ENCODE measurements at places on chromosomes 6 and 20.

- DNase-seq: no peak
Measured at GRCh38 chr6:44133003-44133931, 5.9 kb downstream of the TMEM63B start.

GRCh38 chr20:18513208-18513607, 5.5 kb downstream of the SEC23B start:
- no peak for DNase-seq

- DNase-seq: no peak
Measured at GRCh38 chr6:163733061-163733460, 318.5 kb downstream of the QKI start.

DNA sequence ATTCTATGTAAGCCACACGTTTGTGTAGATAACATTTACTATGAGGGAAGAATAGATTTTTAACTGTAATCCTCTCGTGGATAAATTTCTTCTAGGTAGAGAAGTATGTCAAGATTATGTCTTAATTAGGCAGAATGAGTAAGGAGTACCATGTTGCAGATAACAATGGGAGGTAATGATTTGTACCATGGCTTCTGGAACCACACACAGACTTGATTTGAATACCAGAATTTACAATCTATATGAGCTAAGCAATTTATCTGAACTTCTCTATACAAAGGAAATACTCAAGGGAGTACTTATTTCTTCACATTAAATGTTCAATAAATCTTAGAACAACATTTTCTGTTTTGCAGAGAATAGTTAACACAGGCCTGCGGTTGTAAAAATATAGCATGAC, 51.5 kb downstream of the RPS12 start:
- no peak for DNase-seq

DNA sequence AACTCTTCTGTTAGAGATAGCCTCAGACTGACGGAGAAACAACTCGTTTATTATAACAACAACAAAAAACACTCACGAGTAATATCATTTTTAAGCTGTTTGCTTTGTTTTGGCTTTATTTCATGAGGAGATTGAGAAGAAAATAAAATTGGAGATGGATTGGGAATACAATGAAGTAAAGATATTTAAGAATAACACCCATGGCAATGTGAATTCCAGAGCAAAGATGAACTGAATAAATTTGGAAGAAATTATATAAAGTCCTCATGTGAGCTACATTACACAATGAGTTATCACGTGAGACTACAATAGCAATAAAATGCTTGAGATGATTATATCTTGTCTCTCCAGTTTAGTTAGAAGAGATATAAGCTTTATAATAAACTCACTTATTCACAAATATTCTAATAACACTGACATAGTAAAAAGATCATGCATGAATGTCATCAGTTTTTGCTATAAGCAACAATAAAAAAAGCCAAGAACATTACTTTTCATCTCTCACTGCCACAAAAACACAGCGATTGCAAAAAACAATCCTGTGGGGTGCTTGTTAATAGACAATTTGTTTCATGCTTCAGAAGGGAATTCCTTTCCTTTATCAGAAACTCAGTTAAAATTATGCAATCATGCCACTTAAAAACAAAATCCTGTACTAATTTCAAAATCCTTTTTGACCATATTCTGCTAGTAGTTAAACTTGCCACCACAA, 696.7 kb upstream of the MARCKS start:
- no peak for DNase-seq

GRCh38 chr20:38114353-38114791, 50.7 kb downstream of the TGM2 start:
- no peak for DNase-seq

GRCh38 chr6:144528743-144529425, 243.7 kb downstream of the UTRN start:
- DNase-seq: no peak

GRCh38 chr6:154548130-154548830, 37.8 kb upstream of the CNKSR3 start:
- no peak for DNase-seq

GRCh38 chr20:21134883-21135493, 9.1 kb downstream of the KIZ start:
- DNase-seq: no peak

GRCh38 chr6:1802491-1803395, 193.0 kb downstream of the FOXC1 start:
- no peak for DNase-seq

- no peak for DNase-seq
Measured at GRCh38 chr6:156406099-156406498, 371.1 kb upstream of the ARID1B start.

- DNase-seq: no peak
Measured at GRCh38 chr6:31620586-31621319, at the start of gene PRRC2A. Gene PRRC2A, plus strand, starts transcription at chr6:31620715. Its CDS starts 2,075 bp downstream, at chr6:31622790.

DNA sequence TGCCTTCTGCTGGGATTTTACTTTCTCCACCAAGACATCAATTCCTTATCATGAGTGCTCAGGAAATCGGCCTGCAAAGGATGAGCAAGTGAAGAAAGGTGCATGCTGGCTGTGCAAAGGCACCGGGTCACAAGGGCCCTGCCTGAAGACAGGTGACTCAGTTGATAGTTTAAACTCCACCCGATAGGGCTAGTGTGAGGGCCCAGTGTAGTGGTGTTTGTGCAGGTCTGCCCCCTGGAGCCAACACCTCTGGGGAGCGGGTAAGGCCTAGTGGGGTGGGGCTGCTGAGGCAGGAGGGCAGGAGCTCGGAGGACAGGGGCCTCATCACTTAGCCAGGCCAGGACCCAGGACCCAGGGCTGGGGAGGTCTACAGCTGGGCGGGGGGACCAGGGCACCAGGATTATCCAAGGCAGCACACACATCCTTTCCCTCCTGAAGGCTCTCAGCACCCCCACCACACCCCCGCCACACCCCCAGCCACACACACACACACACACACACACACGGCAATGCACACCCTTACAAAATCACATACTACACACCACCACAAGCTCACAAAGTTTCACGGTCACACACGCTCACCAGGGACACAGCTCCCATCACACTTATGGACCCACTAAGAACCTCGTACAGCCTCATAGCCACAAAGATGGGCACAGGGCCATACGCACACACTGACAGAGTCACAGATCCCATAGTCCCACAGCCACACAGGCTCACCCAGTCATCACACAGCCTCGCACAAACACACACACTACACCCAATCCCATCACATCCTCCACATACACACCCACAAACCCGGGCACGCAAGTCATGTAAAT, 75.4 kb downstream of the GRM4 start:
- DNase-seq: no peak

- no peak for DNase-seq
Measured at GRCh38 chr20:8118760-8119159, 13.3 kb upstream of the PLCB1 start.

GRCh38 chr20:43680981-43681380, 14.1 kb downstream of the MYBL2 start:
- no peak for DNase-seq

DNA sequence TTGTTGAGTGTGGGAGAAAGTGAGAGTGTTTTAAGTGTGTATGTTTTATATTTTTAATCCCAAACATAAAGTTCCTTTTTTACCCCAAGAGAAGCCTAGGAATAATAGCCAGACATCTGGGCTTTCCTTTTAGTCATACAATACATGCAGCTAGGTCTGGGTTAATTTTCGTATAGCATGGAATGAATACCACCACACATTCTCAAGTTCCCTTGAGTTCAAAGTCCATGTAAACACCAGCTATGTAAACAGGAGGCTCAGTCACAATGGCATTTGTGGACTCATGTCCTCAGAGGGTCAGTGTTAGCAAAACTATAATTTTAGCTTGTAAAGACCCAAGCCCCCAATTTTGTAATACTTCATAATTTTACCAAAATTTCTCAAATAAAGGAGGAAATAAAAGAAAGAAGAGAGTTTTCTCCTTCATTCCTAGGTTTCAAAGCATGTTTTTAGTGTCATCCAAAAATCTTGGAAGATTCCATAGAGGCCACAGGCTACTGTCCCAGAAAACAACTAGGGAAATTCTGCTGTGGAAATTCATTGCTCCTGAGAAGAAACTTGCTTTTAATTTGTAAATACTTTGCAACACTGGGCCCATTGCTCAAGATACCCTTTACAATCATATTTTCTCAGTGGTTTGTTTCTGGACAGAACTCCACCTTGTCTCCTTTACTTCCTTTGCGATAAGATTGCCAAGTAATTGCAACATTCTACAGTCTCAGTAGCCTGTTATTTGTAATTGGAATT, 671.2 kb downstream of the COL12A1 start:
- DNase-seq: no peak

GRCh38 chr20:9338101-9338500, 176.3 kb upstream of the LAMP5 start:
- DNase-seq: no peak

- DNase-seq: no peak
Measured at GRCh38 chr20:11993886-11994461, 76.3 kb downstream of the BTBD3 start.

DNA sequence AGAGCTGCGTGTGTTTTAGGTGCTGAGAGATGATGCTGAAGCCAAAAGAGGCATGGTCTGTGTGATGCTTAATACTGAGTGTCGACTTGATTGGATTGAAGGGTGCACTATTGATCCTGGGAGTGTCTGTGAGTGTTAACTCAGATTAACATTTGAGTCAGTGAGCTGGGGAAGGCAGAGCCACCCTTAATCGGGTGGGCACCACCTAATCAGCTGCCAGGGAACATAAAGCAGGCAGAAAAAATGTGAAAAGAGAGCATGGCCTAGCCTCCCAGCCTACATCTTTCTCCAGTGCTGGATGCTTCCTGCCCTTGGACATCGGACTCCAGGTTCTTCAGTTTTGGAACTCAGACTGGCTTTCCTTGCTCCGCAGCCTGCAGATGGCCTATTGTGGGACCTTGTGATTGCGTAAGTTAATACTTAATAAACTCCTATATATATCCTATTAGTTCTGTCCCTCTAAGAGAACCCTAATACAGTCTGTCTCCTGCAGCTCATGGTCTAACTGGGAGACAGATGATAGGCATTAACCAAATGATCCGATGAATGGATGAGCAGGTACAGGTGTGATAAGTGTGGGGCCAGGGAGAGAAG, 91.6 kb downstream of the TFAP2C start:
- DNase-seq: no peak

- DNase-seq: no peak
Measured at GRCh38 chr6:12422848-12423247, 132.7 kb downstream of the EDN1 start.

- DNase-seq: no peak
Measured at GRCh38 chr20:17965042-17965697, 3.4 kb downstream of the SNX5 start.

DNA sequence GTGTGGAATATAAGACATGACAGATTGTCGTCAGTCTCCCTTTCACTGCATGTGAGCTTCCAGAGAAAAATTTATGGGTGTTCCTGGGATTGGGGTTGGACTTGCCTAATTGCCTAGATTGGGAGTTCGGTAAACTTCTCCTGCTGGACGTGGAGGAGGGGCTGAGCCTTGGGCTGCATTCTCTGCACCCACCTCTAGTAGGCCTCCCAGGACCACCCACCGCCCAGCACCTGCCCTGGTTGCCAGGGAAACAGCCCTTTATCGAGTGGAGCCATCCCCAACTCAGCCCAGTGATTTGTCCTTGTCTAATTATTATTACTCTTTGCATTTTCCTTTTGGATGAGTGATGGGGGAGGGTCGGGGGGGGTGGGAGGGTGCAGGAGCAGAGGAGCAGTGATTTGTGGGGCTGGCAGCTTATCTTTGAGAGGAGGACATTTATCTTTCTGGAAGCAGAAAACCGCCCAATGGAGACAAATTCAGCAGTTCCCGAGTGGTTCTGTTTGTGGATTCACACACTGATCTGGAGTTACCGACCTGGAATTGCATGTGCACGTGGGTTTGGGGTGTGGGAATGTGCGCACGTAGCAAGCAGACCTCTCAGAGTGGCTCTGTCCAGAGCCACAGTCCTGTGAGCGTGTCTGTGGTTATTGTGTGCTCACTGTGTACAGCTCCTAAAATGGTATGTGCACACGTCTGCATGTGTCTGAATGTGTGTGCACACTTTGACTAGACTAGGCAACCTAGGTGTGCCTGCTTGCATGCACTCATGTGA, 104.5 kb downstream of the DHX35 start:
- no peak for DNase-seq

GRCh38 chr20:20992686-20993360, 113.3 kb downstream of the LINC00237 start:
- no peak for DNase-seq

GRCh38 chr20:8094850-8095249, 37.2 kb upstream of the PLCB1 start:
- DNase-seq: no peak

DNA sequence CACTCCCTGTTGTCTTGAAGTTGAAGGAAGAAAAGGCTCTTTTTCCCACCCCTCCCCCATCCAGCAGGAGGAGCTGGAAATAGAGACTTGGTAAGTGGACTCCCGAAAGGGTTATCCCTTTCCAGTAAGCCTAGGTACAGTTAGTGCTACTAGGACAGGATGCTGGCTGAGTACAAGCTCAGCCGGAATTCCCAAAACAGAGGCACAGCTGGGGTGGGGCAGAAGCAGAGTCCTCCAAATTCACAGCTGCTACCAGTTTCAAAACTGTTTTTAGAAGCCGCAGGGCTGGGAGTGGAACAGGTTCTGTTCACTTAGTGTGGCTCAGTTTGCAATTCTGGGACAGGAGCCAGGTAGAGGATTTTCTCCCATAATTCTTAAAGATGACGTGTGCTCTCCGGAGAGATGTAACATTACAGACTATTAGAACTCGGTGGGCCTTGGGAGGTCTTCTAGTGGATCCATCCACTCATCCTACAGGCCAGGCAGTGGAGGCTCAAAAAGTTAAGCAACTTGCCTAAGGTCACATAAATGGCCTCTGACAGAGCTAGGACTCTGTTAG, 19.0 kb upstream of the UTRN start:
- DNase-seq: no peak

GRCh38 chr20:61436283-61436666, 184.2 kb downstream of the CDH4 start:
- no peak for DNase-seq

DNA sequence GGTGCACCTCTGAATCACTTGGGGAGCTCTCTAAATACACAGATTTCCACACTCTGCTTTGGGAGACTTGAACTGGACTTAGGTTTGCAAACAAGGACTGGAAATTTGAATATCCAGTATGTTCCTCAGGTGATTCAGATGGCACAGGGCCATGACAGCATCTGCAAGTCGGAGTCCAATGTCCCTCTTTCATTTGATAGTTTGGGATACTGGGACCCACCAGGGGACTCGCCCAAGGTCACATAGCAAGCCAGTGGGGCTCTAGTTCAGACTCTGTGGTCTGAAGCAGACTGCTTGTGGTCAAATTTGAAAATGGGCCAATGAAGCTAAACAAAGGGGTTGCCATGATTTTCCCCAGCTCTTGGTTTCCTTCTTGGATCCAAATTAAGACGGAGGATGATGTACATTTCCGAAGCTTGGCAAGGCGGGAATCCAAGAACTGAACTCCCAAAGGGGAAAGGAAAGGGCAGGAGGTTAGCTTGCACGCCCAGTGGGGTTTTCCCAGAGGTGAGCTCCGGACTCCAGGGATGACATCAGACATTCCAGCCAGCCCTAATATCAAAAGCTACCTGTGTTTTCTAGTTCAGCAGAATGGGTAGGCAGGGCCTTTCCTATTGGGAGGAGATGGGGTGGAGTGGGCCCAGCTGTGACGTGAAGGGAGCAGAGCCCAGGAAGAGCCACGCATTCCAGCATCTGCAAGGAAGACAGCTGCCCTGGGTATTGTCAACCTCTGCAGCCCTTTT, 3.4 kb upstream of the SYS1 start:
- DNase-seq: no peak
